M059J (cell line): ENCODE measurements at places on chromosomes 3 and 15. TPM values are rescaled to one million over a fixed set of nuclear protein-coding genes. Genes with fewer than 3 reads are reported as not detected.

The TNNC1 gene
- total RNA-seq = not detected in 2 replicates

GRCh38 chr3:69579306-69580041 is 159.8 kb upstream of the MITF start:
- DNase-seq = no peak

The DUOX1 gene
- not detected in 2 replicates for total RNA-seq

The HRG gene
- not detected in 2 replicates for total RNA-seq
